ENCODE measurements at places on chromosomes 2 and 18. TPM values are rescaled to one million over a fixed set of nuclear protein-coding genes. Genes with fewer than 3 reads are reported as not detected.

GRCh38 chr2:112831513-112831845 lies 5.1 kb downstream of the IL1B start:
- H3K27ac ChIP-seq = no peak overlapping the region
- DNase-seq = peak; percentile 46
- no peak overlapping the region for H3K4me3 ChIP-seq
- no peaks in the 10 kb centered on the region for H3K27me3 ChIP-seq

DNA sequence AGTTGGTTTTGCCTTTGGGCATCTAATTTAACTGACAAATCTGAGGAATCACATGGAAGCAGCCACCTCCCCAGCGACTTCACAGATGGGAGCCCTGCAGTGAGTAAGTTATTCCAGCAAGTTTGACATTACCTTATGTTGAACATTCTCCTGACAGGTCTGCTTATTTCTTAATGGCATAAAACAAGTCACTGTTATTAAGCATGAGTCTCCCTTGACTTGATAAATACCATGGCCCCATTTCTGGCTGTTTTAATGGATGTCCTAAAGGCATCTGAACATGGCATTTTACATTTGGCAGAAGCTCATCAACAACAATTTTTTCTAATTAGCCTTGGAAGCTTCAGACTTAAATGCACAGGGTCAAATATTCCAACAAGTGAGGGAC lies 92.6 kb upstream of the CREB1 start:
- H3K27ac ChIP-seq = no peak overlapping the region
- H3K4me1 ChIP-seq = no peaks in the 10 kb centered on the region
- no peaks in the 10 kb centered on the region for H3K36me3 ChIP-seq
- no peak for DNase-seq

Gene LIPT1
- total RNA-seq = 10.6 TPM

GRCh38 chr2:123116595-123116994 lies 908.5 kb upstream of the CNTNAP5 start:
- no peaks in the 10 kb centered on the region for H3K27me3 ChIP-seq
- H3K36me3 ChIP-seq = no peaks in the 10 kb centered on the region
- no peak for DNase-seq
- H3K4me1 ChIP-seq = no peaks in the 10 kb centered on the region

DNA sequence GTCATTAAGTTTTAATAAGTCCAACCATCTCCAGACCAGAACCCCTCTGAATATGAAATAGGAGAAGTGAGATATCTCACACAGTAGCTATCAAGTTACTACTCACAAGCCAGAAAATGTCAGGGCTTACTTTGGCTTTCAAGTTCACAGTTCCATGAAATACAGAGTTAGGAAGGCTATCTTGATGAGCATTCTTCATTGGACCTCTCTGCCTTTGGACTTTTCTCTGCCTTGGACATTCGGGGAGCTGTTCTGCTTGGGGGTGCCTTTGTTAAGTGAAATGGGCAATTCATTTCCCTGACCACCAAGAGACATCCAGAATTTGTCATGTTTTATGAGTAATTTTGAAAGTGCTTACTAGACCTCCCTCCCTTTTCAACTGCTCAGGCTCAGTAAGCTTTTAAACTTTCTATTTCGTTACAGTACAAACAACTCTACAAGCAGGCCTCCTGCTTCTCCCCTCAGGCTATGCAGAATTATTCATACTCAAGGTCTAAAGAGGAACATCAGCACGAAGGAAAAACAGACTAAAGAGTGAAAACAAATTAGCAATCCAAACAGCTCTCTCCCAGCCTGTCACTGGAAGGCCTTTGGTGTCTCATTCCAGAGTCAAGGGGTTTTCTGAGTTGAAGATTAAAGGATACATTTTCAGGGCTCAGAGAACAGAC lies 95.3 kb downstream of the MREG start:
- H3K36me3 ChIP-seq = no peaks in the 10 kb centered on the region
- no peaks in the 10 kb centered on the region for H3K27me3 ChIP-seq
- no peak overlapping the region for H3K27ac ChIP-seq

DNA sequence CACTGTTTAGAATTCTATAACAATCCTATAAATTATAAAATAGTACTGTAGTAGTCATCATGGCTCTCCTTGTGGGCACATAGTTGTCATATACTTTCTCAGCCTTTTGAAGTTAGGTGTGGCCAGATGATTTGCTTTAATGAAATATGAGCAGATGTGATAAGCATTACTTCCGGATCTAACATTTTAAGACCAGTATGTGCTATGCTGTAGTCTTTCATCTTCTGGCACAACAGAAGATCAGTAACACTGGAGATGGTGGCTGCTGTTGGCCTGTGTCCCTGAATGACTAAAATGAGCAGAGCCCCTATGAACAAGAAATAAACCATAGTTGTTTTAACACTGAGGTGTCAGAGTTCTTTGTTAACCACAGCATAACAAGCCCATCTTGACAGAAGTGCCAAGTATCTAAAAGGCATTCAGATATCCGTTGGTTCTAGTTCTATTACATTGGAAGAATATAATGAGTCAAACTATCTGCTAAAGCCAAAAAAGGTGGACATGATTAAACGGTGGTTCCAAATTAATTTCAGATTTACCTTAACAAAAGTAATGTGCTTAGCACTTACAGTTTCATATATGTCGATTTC lies 6.3 kb downstream of the MEX3C start:
- DNase-seq = no peak
- no peaks in the 10 kb centered on the region for H3K27me3 ChIP-seq
- H3K4me1 ChIP-seq = peaks cover 40% of the 10 kb centered on the region
- H3K27ac ChIP-seq = no peak overlapping the region

- DNase-seq = peak; percentile 68
- no peak overlapping the region for H3K4me3 ChIP-seq
- no peaks in the 10 kb centered on the region for H3K36me3 ChIP-seq
- H3K4me1 ChIP-seq = no peaks in the 10 kb centered on the region
- H3K27me3 ChIP-seq = no peaks in the 10 kb centered on the region
- no peak overlapping the region for H3K27ac ChIP-seq
These were observed 578.6 kb upstream of the RAB6C start for GRCh38 chr2:129400826-129401225.

- H3K36me3 ChIP-seq = no peaks in the 10 kb centered on the region
- H3K27ac ChIP-seq = no peak overlapping the region
- no peak for DNase-seq
- H3K27me3 ChIP-seq = no peaks in the 10 kb centered on the region
- H3K4me1 ChIP-seq = peaks cover 17% of the 10 kb centered on the region
These were observed 3.8 kb downstream of the EPHA4 start for GRCh38 chr2:221568299-221568698.

DNA sequence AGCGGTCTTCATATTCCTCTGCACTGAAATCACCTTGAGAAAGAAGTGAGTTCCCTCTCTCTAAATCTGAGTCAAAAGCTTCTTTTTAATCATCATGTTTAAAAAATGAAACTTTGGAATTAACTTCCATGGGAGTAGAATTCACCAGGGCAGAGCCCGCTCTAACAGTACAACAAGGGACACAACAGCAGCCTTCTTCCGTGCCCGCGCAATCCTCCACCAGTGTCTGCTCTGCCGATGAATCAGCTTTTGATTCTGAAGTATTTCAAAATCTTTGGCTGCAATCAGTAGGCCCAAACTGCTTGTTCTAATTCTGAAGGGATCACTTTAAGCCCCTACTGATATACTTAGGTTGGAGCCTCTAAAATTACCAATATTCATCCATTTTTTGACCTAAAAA lies 76.9 kb downstream of the USP40 start:
- H3K27ac ChIP-seq = no peak overlapping the region
- peaks cover 13% of the 10 kb centered on the region for H3K4me1 ChIP-seq
- no peak overlapping the region for H3K4me3 ChIP-seq
- H3K36me3 ChIP-seq = peaks cover 39% of the 10 kb centered on the region

DNA sequence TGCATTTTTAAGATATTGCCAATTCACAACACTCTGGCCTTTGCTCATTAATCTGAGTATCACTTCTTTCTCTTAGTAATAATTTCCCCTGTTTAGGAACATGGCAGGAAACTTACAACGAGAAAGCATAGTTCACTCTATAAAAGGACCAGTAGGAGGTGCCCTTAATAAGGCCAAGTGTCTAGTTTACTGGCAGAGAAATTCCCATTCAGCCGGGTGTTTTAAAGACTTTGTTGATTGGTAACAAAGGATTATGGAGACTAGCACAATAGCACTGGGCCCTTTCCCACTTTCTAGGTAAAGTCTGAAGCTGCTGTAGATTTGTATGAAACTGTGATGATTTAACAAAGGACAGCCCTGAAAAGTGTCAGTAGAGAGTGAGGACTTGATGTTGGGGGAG lies 3.1 kb downstream of the DCC start:
- H3K27ac ChIP-seq = no peak overlapping the region
- no peak overlapping the region for H3K4me3 ChIP-seq
- DNase-seq = no peak
- H3K36me3 ChIP-seq = no peaks in the 10 kb centered on the region

Gene TMEM131
- 37.5 TPM for total RNA-seq

- DNase-seq = peak; percentile 71
- H3K27ac ChIP-seq = peak overlapping the region; percentile 79
- peaks cover 9% of the 10 kb centered on the region for H3K4me1 ChIP-seq
- H3K36me3 ChIP-seq = no peaks in the 10 kb centered on the region
These were observed 60.0 kb upstream of the AGAP1 start for GRCh38 chr2:235433860-235434259.

DNA sequence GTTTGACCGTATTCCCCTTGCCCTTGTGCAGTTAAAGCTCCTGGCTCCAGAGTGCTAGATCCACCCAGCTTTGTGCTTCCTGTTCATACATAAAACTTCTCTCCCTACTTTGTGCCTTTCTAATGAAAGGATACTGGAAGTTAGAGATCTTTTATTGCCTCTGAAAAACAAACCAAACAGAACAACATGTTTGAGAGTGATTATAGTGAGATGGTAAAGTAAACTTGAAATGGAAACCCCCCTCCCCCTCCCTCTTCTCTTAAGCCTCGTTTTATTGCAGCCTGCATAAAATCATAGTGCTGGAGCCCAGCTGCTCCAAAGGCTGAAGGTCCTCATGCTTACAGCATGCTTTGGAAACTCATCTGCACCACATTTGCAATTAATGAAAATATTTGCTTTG lies 125.1 kb downstream of the TANC1 start:
- DNase-seq = no peak
- H3K4me1 ChIP-seq = peaks cover 72% of the 10 kb centered on the region
- H3K27me3 ChIP-seq = no peaks in the 10 kb centered on the region
- no peak overlapping the region for H3K4me3 ChIP-seq

DNA sequence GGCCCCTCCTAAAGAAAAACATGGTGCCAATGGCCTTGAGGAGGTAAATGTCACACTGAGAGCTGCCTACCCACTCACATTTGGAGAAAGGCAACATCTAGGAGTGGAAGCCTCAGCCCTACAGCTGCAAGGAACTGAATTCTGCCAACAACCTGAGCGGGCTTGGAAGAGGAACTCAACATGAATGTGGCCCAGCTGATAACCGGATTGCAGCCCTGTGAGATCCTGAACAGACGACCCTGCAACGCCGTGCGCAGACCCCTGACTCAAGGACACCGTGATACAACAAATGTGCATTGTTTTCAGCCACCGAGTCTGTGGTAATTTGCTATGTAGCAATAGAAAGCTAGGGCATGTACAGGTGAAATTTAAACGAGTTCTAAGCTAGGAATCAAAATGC lies 99.4 kb downstream of the MYOM1 start:
- no peaks in the 10 kb centered on the region for H3K27me3 ChIP-seq
- H3K27ac ChIP-seq = no peak overlapping the region
- DNase-seq = no peak
- H3K4me3 ChIP-seq = no peak overlapping the region

GRCh38 chr2:223734346-223734745 lies 103.0 kb downstream of the AP1S3 start:
- no peaks in the 10 kb centered on the region for H3K27me3 ChIP-seq
- no peaks in the 10 kb centered on the region for H3K36me3 ChIP-seq
- no peaks in the 10 kb centered on the region for H3K4me1 ChIP-seq
- DNase-seq = no peak
- no peak overlapping the region for H3K27ac ChIP-seq
- no peak overlapping the region for H3K4me3 ChIP-seq

DNA sequence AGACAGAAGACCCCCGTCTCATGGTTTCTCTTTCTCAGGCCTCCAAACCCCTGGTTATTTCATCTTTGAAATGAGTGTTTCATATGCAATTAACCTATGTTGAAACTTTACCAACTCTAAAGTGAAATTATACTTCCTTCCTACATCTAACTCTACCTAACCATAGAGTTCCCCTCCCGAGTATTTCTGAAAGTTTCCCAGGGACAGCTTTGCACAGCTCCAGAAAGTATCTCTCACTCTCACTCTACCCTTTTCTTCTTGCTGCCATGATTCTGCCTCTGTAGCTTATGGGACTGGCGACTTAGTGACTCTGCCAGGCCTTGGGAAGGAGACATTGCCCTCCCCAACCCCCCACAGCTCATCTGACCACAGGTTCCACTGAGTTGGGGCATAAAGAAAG lies 107.9 kb downstream of the B3GNT2 start:
- no peaks in the 10 kb centered on the region for H3K27me3 ChIP-seq
- H3K27ac ChIP-seq = no peak overlapping the region
- no peak for DNase-seq
- no peaks in the 10 kb centered on the region for H3K36me3 ChIP-seq
- H3K4me3 ChIP-seq = no peak overlapping the region

Gene SF3B1
- total RNA-seq = 310 TPM

GRCh38 chr2:234494361-234495250 lies 2.3 kb downstream of the ARL4C start:
- no peak overlapping the region for H3K4me3 ChIP-seq
- H3K36me3 ChIP-seq = no peaks in the 10 kb centered on the region
- no peak overlapping the region for H3K27ac ChIP-seq
- DNase-seq = peak; percentile 44

DNA sequence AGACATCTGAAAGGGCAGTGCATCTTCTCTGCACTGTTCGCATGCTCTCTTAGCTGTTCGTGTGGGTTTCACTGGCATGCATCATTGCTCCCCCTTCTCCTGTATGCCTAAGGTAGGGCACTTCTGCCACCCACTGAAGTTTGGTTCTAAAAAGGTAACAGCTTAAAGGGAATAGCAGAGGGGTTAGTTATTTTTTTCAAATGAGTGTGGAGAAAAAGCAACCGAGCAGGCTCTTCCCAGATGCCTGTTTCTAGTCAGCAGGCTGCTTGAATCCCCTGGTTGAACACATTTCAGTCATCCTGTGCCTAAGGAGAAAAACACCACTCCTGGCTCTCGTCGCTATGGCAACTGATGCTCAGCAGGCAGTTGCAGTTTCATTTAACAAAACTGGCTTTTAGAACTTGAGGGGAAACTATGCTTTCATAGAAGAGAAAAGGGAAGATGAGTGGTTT lies 69.8 kb upstream of the GALNT3 start:
- no peaks in the 10 kb centered on the region for H3K36me3 ChIP-seq
- H3K4me1 ChIP-seq = no peaks in the 10 kb centered on the region
- no peak overlapping the region for H3K27ac ChIP-seq
- no peak overlapping the region for H3K4me3 ChIP-seq
- DNase-seq = no peak

- H3K27ac ChIP-seq = no peak overlapping the region
- no peak overlapping the region for H3K4me3 ChIP-seq
- no peak for DNase-seq
- H3K27me3 ChIP-seq = no peaks in the 10 kb centered on the region
These were observed 235.6 kb downstream of the RNF152 start for GRCh38 chr18:61657066-61657732.

Gene NPHP1
- 12.5 TPM for total RNA-seq

Gene ANTXR1
- 74.9 TPM for total RNA-seq

GRCh38 chr2:10398496-10398895 lies 49.6 kb downstream of the ODC1 start:
- H3K36me3 ChIP-seq = no peaks in the 10 kb centered on the region
- no peak overlapping the region for H3K4me3 ChIP-seq
- no peak overlapping the region for H3K27ac ChIP-seq
- DNase-seq = no peak

Measured in thyroid gland (tissue), 4 donors.